ENCODE measurements at places on chromosomes 4 and X.

DNA sequence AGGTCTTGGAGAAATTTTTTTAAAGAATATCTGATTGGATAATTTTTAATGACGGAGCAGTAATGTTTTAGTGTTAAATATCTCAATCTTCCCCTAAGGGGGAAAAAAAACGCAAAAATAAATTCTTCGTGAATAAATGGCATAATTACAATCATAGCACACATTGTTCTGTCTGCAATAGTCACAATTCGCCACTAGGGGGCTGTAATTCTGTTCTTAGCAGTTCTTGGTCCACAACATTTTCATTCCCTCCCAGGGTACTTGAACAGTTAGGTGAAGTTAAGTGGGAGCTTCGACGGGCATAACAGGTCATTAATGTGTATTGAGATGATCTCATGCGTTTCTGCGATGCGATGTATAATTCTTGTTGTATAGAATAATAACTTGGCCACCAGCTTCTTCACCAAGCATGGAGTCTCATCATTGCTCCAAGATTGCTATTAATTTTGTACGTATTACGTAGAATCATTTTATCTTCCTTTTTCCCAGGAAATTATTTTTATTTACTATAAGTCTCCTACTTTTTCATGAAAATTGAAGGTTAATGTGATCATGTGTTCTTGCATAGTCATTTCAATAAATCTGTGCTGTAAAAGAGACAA, 27.2 kb downstream of the HTR2C start:
- DNase-seq = peak; percentile 1

DNA sequence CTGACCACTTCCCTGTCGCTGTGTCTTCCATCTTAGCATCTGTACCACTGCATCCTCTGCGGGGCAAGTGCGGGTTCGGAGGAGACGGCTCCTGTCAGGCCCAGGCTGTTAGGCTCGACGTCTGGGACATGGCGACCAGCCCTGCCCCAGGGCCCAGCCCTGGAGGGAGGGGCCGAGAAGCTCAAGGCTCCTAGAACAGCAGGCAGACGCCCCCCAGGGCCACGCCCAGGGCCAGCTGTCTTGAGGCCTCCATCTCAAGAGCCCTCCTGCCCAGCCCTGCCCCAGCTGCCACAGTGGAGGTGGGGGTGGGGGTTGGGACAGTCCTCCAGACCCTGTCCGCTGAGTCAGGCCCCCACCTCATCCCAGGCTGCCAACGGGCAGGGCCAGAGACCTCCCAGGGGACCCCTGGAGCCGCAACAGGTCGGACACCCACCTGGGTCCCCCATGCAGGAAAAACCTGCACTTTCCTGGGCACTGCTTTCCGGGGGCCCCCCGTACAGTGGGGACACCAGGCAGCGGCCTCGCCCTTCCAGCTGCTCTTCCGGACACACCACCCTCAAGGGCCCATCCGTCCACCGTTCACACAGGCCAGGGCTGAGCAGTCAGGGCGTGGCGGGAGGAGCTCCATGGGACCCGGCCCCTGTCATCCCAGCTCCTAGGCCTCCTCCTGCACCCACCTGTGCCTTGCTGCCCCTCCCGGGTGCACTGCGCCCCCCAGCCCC, 83.1 kb downstream of the FAM53A start:
- no peak for DNase-seq

DNA sequence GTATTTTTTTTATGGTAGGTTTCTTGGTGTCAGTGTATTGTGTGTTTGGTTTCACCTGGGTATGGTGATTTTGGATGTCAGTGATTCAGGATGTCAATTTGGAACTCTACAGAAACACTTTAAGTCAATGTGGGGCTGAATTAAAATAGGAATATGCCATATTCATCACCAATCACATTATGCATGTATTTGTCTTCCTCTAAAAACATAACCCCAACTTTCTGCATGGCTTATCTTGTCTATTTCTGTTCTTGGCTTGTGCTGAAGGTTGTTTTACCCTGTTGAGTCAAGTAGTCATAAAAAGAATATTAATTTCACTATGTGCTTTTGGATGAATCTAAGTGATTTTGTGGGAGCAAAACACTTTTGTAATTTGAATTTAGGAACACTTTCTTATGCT, 19.0 kb downstream of the ZNF721 start:
- DNase-seq = no peak

GRCh38 chr4:7375427-7375826, 59.3 kb downstream of the PSAPL1 start:
- no peak for DNase-seq

DNA sequence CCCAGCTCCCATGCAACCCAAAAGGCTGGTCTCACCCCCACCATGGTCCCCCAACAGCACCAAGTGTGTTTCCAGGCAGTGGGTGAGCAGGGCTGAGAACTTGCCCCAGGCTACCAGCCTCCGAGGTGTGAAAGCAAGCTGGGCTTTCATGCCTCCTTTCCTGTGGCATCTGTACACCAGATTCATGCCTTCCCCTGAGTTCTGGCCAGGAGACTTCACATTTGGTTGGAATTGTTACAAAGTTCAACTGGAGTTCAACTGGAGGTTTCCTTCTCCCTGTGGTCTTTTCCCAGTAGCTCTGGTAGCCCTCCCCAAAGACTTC, 77.6 kb upstream of the RAB40AL start:
- no peak for DNase-seq

GRCh38 chr4:40196724-40197281, at the start of gene RHOH:
TSS of gene RHOH (plus strand) at chr4:40197031. CDS start at chr4:40243387, 46,356 bp downstream.
- DNase-seq = no peak

DNA sequence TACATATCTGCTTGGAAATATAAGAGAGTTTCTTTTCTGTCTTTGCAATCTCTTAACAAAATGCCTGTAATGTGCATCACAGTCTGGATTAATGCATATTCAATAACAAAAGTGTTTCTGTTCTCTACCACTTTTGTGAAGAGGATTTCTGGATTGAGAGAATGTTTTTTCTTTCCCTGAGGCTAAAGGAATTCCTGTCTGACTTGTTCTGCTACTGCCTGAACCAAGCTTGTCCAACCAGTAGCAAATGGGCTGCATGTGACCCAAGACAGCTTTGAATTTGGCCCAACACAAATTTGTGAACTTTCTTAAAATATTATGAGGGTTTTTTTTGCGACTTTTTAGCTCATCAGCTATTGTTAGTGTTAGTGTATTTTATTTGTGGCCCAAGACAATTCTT, 1133.9 kb downstream of the SH3BGRL start:
- no peak for DNase-seq

GRCh38 chrX:7987160-7988012, 60.2 kb upstream of the PNPLA4 start:
- no peak for DNase-seq

GRCh38 chr4:21948347-21949072, at the start of gene KCNIP4:
TSS of gene KCNIP4 (minus strand) at chr4:21948772.
- DNase-seq = peak; percentile 46

- DNase-seq = no peak
Observed at GRCh38 chrX:148611993-148612392, 111.6 kb downstream of the AFF2 start.

Measured in COR-L47 (cell line).